ENCODE measurements at places on chromosomes 7 and 10.

DNA sequence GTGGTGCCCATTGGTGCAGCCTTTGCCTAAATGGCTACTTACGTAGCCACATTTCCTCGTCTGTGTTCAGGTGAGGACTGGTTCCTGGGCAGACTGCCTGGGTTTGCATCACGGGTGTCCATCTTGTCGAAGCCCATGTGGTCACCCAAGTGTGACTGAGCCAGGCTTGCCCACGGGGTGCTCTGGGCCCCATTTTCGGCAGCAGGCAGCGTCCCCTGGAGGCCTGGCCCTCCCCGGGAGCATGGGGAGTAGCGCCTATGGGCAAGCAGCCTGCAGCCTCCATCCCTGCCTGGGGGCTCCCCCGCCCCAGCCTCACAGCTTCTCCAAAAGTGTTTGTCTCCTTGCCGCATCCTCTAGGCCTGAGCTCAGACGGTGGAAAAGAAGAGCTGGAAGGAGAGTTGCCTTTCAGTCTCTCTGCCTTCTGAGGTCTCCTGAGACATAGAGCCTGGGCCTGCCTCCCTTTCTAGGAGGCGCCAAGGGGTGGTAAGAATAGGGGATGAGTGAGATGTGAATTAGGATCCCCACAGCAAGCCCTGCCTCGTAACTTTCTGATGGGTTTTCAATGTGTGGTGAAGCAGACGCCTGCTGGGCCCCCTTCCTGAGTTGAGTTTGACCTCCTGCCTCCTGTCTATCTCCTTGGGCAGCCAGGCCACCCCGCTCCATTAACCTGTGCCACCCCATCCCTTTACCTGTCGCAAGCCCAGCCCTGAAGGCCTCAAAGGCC is 42.7 kb downstream of the HTRA1 start:
- no peak for DNase-seq

- no peak for DNase-seq
Observed at GRCh38 chr10:5628451-5629302, 37.7 kb downstream of the ASB13 start.

- no peak for DNase-seq
Observed at GRCh38 chr7:73885975-73886798, 25.2 kb downstream of the TMEM270 start.

DNA sequence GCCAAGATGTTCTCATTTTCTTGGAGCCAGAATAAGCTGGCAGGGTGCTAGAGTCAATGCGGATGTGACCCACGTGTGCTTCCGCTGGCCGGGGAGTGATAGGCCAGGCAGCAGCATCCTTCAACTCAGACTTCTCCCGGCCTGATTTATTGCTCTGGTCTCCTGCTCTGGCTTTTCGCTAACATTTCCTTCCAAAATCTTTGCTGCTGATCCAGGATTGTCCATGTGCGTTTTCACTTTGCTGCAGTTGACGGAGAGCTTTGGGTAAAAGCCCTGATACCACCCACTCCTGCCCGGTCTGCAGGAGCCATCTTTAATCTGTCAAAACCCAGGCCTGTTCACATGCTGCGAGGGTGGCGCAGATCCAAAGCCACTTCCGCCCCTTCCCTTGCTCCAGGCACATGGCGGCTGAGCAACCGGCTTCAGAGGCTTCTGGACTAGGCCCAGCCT is 106.8 kb downstream of the CYP26A1 start:
- DNase-seq = no peak

DNA sequence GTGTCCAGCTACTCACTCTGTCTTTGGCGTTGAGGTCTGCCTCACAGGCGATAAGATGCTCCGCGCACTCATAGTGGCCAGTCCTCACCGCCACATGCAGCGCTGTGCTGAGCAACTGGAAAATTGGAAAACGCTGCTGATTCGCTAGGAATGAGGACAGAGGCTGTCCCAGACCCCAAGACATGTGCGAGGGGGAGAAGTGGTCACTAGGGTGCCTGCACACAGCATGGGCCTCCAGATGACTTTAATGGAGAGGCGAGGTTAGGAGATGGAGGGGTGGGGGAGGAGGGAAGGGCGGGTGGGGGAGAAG is 5.2 kb downstream of the ANKRD1 start:
- DNase-seq = no peak

DNA sequence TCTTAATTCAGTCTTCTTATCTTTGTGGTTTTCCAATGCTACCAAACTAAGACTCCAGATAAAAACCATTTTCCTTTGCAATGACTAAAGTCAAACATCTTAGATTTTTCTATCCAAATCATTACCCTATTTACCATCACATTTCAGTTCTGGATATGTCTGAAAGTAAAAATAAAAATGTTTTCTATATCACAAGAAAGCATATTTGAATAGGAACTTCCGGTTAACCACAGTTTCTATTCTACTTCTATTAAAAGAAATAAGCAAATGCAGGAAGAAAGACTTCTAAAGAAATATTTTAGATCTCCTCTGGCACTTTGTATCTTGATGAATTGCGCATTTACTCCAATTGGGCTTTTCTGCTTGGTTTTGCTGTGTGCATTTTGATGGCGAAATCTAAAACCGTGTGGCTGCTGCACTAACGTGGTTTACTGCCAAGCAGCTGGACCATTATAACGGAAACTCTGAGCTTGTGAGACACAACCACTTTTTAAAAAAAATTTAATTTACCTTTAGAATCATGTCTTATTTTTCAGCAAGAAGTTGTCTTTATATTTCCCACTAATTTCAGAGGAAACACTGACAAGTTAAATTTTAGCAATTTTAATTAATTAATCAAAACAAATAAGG is 146.1 kb downstream of the VPS50 start:
- DNase-seq = no peak

DNA sequence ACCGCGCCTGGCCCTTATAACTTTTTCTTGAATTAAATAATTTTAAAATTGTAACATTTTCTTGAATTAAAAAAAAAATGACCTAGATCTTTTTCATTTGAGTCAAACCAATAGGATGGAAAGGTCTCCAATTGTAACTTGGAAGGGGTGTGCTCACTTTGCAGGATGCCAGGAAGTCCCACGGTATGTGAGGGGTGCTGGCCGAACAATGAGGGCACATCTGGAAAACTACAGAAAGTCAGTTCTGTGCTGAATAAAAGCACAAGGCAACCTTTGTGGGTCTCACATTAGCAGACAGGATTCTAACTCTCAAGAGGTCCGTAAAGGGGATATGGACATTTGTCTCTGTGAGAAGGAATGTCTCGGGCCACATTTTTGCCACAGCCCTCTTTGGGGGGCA is 52.8 kb upstream of the PDLIM1 start:
- no peak for DNase-seq

DNA sequence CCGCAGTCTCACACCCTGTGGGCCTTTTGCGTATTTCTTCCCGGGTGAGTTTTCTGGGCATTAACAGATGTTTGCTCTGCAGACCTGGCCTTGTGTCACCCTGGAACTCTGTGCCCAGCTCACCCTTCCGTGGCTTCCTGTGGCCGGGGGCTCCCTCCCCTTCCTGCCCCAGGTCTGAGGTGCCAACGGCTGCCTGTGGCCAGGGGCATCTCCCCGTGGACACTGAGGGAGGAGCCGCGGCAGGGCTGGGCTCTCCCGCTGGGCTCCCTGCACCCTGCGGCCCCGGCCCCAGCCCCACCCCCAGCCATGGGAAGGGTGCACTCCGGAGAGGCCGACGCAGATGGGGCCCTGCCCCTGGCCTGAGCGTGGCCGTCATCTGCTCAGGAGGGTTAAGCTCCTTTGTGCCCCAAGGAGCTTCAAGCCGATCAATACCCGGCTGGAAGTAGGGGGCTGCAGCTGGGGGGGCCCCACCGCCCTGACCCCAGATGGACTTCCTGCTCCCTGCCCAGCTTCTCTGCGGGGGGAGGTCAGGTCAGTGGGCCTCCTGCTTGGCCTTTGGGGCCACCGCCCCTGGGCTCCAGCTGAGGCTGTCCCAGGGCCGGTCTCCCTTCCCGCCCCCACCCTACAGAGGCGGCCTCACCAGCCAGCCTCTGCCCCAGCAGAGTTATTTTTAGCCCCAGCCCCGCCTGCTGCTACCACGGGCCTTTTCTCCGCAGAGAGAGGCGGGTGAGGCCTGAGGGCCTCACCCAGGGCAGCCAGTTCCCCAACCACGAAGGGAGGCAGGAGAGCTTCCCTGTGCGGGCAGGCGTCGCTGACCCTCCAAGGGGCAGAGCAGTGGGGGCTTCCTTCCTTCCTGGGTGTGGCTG is 24.2 kb downstream of the PWWP2B start:
- no peak for DNase-seq

DNA sequence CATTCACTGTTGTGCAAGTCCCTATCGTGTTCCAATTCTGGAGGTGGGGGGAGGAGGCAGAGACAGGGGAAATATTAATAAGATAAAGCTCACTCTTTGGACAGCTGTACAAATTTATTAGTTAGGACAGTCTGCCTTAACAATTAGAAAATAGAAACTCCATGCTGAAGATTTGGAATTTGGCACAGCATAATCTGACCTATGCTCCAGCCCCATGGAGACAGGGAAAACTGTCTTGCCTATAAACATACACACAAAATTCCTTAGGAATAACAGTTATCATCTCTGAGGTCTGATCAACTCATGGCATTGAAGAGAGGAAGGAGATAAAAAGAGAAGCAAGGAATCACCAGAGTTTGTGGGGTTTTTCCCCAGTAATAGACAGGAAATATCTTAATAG is 335.4 kb upstream of the MEOX2 start:
- DNase-seq = no peak

DNA sequence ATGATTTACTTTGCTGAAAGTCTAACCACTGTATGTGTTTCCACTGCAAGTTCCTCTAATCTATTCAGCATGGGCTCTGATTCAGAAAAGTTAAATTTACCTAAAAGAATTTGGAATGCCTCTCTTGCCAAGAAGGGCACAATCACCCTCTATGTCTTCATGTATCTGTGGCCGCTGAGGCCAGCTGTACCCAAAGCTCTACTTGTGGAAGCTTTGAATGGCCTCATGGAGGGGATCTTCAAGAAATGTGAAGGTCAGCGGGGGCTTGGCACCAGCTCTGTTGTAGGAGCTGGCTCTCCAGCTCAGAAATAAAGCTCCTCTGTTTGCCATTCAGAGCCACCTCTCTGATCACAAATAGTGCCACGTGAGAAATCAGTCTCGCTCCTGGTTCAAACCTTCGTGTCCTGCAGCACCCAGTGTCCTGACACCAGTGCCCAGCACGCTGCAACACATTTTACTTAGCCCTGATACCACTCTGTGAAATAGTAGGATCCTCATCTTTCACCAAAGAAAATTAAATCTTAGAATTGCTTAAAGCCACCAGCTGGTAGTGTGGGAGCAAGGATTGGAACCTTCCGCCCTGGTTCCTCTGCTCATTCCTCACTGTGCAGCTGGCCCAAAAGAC is 61.1 kb downstream of the PKD1L1 start:
- no peak for DNase-seq

- no peak for DNase-seq
Observed at GRCh38 chr7:148095066-148095465, 495.5 kb upstream of the C7orf33 start.

GRCh38 chr10:1116696-1117280 is 60.6 kb downstream of the WDR37 start:
- DNase-seq = no peak

DNA sequence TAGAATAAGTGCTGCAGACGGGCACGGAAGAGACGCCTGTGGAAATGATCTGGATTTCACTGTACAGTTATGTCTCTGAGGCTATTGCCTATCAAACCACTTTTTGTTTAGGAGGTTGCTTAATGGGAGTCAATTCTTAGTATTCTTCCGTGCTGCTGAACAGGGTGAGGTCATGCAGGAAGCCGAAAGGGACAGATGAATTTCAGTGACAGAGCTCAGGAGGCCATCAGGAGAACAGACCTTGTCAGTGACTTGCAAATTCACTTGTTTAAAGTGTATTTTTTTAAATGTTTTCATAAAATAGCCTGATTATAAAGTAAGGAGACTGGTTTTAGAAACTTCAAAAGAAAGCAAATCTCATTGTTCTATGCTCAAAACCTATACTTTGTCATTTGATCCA is 58.9 kb downstream of the XRCC2 start:
- DNase-seq = no peak

DNA sequence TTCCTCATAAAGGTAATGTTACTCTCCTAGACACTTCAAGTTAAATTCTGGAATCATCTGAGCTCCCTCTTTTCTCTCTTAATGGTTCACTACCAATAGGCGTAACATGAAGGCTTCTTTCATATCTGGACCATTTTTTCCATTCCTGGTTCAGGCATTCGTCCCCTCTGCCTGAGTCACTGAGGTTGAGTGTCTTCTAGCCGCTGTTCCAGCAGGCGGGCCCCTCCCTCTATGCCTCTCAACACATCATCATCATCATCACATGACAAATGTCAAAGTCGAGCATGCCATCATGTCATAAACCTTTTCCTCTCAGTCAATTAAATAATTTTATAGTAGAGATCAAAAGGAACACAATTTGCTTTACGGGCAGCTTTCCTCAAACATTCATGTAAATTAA is 168.9 kb upstream of the ASAH2 start:
- DNase-seq = no peak

Measured in NCI-H526 (cell line).